Activated CD8-positive, alpha-beta memory T cell treated with anti-CD3 and anti-CD28 coated beads, Interleukin-2, amount 50 U/mL, for 4 hours (primary cell): ENCODE measurements at places on chromosomes 5 and 9.

DNA sequence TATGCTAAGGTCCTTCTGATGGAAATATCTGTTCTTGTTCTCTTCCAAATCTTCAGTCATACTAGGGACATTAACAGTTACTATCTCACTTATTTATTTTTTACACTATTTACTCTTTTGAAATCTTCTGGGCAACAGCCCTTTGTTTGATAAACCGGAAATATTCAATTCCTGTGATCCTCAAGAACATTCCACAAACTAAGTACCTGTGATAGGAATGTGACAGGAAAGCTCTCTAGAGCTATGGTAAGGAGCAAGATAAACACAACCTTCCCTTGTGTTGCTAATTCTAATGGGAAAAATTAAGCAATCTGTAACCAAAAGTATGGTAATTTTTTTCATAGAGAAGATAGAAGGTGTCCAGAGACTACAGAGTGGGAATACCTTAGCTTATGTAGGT is 22.0 kb upstream of the ANKRD34B start:
- DNase-seq = no peak

- DNase-seq = no peak
Observed at GRCh38 chr5:154380263-154380662, 65.5 kb upstream of the SAP30L start.

GRCh38 chr9:110241260-110241857 is 14.9 kb downstream of the TXN start:
- no peak for DNase-seq

DNA sequence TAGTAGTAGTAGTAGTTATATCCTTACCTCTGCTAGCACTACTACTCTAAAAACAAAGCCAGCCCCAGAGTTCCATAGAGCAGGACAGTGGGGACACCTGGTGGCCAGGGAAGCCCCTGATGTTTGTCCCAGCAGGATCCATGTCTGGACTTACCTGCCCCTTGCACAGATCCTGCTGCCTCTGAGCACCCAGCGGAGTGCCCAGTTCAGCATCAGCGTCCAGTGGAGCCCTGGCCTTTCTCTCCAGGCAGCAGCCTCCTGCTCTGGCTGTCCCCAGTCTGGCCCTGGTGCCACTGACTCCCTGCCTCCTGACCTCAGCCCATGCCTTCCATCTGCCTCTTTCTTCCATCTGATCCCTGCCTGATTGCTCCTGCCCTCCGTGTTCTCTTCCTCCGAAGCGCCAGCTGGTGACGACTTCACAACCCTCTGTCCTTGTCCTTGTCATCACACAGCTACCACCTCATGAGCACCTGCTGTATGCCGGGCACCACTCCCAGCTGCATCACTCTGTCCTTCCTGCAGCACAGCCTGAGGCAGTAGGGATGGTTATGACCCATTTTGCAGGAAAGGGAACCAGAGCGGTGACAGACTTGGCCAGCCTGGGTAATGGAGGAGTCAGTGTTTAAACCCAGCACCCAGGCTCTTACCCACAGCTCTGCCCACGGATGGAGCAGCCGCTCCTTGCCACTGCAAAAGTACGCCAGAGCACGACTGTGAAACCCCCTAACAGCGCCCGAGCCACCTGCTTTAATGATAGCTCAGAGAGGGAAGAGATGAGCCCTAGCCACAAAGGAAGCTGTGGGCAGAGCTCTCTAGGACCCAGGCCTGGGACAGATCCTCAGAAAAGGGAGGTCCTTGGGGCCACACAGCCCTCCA is 11.5 kb downstream of the SARDH start:
- peak; percentile 69 for DNase-seq

DNA sequence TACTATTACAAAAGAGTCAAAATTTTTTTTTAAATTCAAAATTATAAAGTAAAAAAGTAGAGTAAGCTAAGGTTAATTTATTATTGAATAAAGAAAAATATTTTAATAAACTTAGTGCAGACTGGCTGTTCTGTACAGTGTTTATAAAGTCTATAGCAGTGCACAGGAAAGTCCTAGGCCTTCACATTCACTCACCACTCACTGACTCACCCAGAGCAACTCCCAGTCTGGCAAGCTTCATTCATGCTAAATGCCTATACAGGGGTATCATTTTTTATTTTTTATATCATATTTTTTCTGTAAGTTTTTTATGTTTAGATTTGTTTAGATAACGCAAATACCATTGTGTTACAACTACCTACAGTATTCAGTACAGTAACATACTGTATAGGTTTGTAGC is 700.7 kb upstream of the GRAMD2B start:
- no peak for DNase-seq

DNA sequence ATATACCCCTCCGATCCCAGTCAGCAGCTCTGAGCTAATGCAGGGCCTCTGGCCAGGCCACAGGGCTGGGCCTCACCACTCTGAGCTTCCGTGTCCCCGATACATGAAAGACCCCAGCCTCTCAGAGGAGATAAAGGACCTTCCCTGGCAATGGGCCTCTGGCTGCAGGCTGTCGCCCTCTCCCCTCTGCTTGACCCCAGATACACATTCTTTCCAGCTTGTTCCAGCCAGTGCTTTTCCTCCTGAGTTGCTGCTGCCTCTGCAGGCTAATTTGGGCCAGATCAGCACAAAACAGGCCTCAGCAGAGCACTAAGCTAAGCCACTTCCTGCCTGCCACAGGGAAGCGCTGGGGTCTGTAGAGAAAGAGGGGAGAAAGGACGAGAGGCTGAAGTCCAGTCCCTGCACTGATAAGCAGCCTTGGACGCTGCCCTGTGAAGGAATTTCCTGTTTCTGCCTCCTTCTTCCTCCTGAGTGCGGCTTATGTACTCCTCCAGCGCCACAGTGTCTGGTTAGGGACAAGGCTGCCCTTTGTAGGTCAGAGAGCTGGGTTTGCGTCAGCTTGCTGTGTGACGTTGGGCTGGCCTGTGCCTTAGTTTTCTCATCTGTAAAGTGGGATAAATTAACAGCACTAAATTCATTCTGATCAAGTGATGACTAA is 73.0 kb upstream of the IL17B start:
- no peak for DNase-seq

GRCh38 chr9:113876151-113876992 is at the start of gene ZNF618:
Gene ZNF618, plus strand, starts transcription at chr9:113876309. Its CDS starts 72 bp downstream, at chr9:113876381.
- no peak for DNase-seq

GRCh38 chr5:83474991-83475390 is 3.4 kb downstream of the VCAN start:
- no peak for DNase-seq

DNA sequence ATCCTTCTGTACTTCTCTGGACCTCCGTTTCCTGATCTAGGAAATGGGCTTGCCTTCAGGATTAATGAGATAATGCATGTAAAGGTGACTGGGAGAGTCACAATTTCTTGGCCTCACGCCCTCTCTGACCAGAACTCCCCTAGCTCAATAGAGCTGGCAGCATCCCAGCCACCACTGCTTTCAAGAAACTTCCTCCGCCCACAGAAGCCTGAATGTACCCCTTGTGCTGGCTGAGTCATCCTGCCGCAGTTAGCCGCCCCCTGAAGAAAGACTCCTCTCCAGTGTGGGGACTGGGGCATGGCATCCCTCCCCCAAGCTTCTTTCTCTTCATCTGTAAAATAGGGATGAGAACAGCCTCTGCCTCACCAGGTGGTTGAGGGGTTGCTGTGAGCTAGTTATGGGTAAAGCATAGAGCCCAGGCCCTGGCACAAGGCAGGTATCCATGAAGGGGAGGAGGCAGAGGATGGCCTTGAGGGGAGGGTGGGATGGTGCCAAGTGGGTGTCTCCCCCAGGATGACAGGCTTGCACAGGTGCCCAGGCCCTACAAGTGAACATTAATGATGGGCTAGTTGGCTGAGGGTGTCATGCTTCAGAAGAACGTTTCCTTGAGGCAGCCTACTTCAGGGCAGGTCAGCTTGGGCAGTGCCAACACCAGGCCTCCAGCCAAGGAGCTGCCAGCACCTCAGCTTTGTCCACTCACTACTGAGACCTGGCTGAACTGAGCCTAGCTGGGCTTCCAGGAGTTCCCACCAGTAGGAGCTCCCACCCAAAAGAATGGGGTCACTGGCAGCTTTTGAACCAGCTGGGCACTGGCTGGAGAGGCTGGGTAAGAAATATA is 3.4 kb downstream of the PDLIM4 start:
- peak; percentile 53 for DNase-seq

DNA sequence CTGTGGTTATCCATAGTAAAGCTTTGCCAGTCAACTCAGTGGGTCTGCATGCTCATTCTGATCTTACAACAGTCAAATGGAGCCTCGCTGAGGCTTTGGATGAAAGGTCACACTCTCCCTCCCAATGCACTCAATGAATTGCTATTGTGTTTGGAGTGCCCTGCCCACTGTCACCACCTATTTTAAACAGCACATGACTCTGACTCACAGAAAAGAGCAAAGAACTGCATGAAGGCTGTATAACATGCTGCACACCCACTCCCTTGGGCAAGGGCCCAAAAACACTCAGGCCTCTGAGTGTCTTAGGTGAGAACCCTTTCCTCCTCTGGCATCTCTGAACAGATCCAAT is 118.7 kb upstream of the CCDC112 start:
- DNase-seq = no peak

- DNase-seq = peak; percentile 65
Observed at GRCh38 chr9:6715755-6716643, 41.8 kb upstream of the KDM4C start.

DNA sequence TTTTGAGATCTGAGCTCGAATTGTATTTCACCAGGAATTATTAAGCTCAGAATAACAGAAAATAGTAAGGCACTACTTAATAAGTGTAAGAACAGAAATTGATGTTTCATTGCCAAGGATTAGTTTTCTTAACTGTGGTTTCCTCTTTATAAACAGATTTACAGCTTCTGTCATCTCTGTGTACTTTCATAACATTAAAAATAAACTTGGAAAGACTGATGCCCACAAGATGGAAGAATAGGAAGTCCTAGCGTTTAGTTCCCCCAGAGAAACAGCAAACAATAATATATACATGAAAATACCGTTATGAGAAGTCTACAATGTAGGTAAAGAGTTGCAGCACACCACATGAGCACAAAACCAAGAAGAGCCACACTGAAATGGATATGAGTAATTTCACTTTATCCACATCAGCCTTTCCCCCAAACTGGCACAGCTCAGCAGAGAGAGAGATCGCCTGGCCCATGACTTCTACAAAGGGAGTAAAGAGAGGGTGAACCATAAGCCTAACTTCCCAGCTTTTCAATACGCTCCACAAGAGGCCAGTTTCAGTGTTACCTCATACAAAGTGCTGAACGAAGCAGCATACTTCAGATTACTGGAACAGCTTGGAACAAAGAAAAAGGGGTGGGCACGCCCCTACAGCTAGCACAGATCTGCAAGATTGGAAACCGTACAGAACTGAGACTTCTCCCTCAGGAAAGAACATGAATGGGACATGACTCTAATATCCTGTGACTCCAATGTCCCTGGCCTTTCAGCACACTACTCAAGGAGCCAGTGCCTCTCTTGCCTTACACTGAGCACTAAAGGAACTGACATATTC is 75.4 kb downstream of the EMB start:
- no peak for DNase-seq

- no peak for DNase-seq
Observed at GRCh38 chr9:93081931-93082330, 14.1 kb upstream of the CARD19 start.

GRCh38 chr9:123434619-123435240 is 78.7 kb downstream of the CRB2 start:
- DNase-seq = no peak

DNA sequence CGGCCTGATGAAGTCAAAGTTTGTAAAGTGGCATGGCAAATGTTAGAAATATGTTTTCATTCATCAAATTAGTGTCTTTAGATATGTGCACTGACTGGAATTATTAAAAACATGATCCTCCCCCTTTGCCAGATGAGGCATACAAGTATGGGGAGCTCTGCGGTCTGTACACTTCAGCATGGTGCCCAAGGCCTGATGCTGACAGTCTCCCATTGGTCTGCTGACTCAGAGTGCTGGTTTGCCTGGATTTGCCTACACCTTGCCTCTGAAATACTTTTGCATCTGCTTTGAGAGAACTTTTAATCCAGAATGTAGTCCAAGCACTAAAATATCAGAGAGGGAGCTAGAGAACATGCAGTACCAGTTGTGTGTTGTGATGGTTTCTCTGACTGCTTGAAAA is 354.3 kb upstream of the ACTBL2 start:
- no peak for DNase-seq

DNA sequence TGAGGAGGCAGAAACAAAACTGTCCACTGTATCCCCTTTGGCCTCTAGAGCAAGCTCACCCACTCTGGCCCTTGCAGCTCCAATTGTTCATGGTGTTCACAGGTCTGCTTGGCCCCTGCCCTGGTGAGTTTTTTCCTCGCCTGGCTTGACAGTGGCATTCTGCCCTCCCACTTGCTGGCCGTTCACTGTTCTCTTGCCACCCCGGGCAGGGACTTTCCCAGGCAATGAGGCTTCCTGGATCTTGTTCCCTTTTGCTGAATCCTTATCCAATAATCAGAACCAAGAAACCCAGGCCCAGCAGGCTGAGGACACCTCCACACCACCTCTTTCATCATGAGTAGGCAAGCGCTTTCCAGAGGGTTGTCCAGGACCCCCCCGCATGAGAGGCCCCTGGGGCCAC is 31.2 kb downstream of the ZNF618 start:
- DNase-seq = no peak

GRCh38 chr9:35718721-35719511 is 13.1 kb downstream of the TLN1 start:
- no peak for DNase-seq

DNA sequence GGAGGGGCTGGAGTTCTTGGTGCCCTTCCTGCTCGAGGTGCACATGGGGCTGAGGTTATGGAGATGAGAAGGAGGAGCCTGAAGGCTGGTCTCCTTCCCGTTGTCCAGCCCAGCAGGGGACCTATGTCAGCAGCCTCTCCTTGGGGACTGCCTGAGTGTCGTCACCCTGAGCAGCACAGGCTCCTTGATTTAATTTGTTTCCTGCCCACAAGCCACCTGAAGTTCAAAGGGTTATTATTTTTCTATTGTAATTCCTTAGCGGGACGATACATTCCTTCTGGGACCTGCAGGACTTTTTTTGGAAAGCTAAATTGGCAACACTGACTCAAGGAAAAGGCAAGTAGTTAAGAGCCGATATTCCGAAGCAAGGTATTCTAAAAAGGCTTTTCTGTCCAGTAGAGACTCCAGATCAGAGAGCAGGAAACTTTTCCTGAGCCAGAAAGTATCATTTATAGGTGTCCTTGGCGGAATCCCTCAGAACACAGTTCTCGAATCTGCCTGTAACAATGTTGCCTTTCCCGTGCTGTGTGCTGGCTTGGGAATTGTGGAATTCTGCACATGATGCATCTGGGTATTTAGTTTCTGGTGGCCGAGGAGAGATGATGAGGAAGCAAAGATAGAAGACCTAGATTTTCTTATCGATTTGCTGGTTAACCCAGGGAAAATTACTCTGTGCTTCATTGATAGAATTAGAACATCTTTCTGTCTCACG is 55.4 kb downstream of the ARHGAP26 start:
- no peak for DNase-seq
